Stimulated activated CD8-positive, alpha-beta memory T cell treated with anti-CD3 and anti-CD28 coated beads, Interleukin-7, amount 100 ng/mL, for 1 hour (primary cell): ENCODE measurements at places on chromosomes 1 and 21.

DNA sequence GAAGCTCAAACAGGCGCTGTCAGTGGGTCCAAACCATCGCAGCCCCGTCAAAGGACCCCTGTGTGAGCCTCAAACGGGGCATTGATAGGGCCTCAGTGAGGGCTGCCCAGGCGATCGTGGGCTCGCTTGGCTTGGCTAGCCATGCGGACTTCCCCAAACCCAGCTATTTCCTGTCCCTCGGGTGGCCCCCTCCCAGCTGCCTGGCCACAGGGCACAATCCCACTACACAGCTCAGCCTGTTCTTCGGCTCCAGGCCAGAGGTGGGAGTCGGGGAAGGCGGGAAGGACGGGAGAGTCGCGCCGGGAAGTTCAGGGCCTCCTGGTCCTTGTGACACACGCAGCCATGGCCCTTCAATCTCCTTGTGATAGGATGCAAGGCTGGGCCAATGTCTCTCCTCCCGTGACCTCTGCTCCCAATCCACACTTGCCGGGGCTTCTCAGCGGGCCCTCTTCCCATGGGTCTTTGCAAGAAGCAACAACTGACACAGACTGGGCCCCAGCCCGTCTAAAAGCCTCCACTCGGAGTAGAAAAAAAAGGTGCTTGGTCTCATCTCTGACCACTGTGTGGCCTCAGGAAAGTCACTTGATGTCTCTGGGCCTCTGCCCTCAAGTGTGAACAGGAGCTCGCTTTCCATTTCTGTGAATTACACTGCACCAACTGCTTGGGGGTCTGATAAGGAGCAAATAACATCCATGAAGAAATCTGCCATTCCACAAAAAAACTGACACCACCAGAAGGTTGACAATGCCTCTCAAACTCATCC is 7.1 kb upstream of the MATN1 start:
- no peak for DNase-seq

DNA sequence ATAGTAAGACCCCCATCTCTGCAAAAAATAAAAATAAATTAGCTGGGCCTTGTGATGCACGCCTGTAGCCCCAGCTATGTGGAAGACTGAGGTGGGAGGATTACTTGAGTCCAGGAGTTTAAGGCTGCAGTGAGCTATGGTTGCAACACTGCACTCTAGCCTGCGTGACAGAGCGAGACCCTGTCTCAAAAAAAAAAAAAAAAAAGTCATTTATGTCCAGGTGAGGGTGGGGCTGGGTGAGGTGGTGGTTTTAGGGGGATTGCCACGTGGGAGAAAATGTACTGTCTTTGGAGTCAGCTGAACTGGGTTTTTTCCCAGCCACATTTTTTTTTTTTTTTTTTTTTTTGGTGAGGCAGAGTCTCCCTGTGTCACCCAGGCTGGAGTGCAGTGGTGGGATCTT is 6.7 kb downstream of the PIK3CD start:
- DNase-seq: no peak

DNA sequence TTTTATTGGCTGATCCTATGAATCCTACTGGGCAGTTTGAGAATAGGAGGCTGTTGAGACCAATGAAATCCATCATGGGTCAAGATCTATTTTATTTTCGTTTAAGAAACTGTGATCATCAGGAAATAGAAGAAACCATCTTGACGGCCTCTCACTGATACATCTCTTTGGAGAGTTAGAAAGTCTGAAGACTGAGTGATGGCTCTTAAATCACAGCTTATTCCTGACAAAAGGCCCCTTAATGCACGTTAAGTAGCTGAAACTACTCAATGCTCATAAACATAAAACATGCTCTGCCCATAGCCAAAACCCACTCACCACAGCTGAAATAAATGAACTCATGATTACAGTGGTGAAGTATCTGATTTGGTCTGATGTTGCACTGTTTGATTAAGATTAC is 784.5 kb upstream of the NEGR1 start:
- DNase-seq: no peak

DNA sequence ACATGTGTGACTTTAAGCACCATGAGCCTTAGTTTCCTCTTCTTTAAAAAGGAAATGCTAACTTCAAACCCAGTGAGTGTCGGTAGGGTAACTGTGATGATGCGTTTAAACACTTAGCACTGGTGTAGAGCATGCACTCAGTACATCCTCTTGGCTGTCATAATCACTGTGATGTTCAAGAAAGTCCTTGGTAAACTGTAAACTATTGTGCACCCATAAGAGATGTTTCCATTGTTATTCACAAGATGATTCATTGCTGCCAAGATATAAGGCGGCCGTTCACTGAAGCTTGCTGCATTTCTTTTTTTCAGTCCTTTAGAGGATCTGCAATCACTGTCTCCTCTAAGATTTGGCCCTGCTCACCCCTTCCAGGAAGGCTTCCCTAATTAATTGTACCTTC is 61.8 kb upstream of the DAB1 start:
- no peak for DNase-seq

- no peak for DNase-seq
Observed at GRCh38 chr1:221442056-221442455, 299.8 kb downstream of the DUSP10 start.

- no peak for DNase-seq
Observed at GRCh38 chr1:203331224-203331623, 19.7 kb downstream of the FMOD start.

DNA sequence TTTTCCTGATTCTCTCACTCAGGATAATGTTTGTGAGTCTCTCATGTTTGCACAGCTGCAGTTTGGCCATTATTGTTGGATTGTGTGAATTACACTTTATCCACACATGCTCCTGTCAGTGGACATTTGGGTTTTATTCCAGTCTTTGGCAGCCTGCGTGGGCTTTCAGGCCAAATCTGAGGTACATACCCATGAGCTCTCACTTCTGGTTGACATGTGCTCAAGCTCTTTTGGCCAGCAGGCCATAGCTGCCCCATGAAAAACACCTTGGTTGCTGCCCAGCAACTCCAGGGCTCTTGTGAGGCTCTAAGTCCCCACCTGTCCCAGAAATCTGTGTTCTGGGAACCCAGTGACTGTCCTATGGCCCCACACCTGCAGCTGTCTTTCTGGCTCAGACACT is 124.5 kb upstream of the GALNT2 start:
- no peak for DNase-seq

DNA sequence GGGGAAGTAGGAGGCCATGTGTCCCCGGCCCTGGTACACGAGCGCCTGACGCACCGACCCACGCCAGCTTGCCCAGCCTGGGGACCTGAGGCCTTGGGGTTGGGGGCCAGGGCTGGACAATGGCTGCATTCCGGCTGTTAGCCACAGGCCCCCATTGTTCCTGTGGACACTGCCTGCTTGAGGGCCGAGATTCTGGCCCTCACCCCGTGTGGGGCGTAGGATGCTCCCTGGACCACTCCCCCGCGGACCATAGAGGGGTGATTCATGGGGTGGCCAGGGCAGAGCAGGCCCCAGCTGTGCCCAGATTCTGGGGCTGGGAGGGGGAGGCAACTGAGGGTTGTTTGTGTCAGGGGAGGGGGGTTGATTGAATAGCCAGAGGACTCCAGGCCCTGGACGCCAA is 11.7 kb downstream of the POU3F1 start:
- no peak for DNase-seq

DNA sequence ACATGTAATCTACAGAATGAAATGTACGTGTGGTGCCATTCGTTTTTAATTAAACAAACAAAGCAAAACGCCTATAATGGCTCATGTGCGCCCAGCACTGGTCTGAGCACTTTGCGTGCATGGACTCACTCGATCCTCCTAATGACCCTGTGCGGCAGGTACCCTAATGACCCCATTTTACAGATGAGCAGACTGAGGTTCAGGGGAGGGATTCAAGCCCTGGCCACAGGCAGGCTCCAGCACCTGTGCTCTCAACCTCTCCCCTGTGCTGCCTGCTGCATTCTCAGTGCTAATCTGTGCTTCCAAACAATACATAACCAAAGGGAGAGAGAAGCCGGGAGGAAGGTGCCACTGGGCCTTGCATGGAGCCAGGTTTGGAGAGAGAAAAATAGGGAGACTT is 124.2 kb upstream of the ZBTB40 start:
- no peak for DNase-seq

- no peak for DNase-seq
Observed at GRCh38 chr1:59005491-59006288, 221.8 kb upstream of the JUN start.

DNA sequence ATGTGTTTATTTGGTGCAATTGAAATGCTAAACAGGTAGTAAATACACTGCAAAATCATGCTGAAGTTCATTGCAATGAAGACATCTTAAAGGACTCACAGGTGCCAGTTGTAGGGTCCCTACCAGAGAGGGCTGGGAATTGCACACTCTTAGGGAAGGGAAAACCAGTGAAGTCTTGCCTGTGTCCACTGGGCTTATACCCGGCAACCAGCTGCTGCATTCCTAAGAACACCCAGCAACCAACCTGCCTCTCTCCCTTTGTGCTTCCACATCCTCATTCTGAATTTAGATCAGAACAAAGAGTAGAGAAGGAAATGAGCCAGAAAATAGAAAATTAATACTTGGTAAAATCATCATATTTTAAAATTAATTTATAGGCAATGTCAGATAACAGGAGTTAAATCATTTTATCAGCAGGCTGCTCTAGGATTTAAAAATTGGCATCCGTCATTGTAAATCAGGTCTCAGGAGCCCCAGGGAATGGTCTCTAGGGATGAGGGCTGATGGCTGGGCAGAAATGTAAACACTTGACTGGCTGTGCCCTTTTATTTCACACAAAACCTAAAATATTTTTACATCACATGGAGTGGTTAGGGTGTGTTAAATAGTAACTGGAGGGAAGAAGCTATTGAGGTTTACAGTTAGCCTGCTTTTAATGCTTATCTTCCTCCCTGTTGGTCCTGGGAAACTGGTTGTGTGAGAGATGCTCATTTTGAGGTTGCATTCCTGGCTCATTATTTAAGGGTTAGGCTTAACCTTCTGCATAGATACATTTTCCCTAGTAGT is 31.3 kb downstream of the PTGFRN start:
- DNase-seq: no peak

DNA sequence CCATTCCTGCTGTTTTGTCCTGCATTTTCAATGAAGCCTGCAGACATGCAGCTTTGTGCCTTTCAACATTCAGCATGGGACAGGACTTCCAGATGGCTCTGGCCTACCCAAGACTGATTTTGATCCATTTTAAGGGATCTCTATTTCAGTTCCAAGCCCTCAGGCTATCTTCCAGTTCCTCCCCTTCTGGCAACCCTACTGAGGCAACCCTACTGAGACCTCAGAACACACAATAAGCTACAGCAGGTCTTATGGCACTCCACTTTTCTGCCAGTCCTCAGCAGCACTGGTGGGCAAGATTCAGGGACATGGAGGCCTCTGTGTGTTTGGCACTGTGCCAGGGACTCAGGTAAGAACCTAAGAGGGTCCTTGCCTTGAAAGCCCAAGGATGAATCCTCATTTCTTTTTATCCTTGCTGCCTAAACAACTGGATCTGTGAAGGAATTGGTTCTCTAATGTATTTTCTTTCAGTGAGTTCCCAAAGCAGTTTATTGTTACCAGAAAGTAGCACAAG is 50.7 kb downstream of the MAB21L3 start:
- DNase-seq: no peak

- no peak for DNase-seq
Observed at GRCh38 chr1:244695937-244696336, 43.0 kb downstream of the DESI2 start.

- no peak for DNase-seq
Observed at GRCh38 chr1:230210326-230210980, 143.4 kb downstream of the GALNT2 start.

GRCh38 chr21:40638466-40639251 is 208.3 kb downstream of the DSCAM start:
- no peak for DNase-seq

DNA sequence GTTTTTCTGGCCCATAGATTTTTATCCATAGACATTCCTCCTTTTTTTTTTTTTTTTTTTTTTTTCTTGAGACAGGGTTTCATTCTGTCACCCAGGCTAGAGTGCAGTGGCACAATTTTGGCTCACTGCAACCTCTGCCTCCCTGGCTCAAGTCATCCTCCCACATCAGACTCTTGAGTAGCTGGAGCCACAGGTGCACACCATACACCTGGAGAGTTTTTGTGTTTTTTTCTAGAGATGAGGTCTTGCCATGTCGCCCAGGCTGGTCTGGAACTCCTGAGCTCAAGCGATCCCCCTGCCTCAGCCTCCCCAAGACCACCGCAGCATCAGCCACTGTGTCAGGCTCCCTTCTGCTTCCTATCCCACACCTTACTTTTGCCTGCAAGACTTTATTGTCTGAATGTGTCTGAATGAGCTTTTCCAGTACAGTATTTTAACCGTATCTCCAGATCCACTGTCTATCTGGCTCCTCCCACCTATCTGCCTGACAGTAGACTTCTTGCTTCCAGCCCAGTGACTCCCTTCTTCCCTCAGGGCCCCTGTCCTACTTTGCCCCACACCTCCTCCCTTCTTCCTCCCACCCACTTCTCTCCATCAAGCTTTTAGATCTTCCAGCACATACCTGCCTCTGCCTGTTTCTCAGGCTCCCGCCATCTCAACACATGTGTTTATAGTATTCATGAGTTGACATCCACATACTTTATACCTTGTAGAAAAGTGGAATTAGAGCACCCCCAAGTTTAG is 6.1 kb downstream of the C1orf21 start:
- DNase-seq: no peak

- DNase-seq: no peak
Observed at GRCh38 chr1:89657886-89658285, 25.0 kb downstream of the LRRC8C start.

GRCh38 chr1:108070662-108071061 is 105.7 kb upstream of the VAV3 start:
- DNase-seq: no peak

- no peak for DNase-seq
Observed at GRCh38 chr1:101295209-101295608, 58.4 kb downstream of the S1PR1 start.

- DNase-seq: no peak
Observed at GRCh38 chr1:1432274-1432950, 3.1 kb upstream of the VWA1 start.

DNA sequence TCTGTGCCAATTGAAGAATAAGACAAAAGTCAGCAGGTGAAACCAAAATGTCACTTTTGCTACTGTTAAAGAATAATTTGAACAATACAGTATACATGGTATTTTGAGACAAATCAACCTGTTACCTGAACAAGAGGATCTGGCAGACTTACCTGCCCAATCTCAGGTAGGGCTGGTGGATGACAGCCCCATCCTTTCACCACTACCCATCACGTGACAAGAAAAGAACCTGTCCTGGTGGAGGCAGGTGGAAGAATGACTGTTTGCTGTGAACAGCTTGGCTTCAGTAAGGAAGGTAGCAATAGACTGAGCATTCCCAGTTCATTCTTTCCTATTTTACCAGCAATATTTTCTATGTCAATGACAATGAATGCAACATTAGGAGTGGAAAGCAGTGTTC is 349.6 kb downstream of the GPATCH2 start:
- DNase-seq: no peak

DNA sequence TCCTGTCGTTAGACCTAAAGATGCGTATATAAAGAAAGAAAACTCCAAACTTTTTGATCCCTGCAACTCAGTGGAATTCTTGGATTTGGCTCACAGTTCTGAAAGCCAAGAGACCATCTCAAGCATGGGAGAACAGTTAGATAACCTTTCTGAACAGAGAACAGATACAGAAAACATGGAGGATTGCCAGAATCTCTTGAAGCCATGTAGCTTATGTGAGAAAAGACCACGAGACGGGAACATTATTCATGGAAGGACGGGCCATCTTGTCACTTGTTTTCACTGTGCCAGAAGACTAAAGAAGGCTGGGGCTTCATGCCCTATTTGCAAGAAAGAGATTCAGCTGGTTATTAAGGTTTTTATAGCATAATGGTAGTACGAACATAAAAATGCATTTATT is 33.1 kb downstream of the MDM4 start:
- no peak for DNase-seq
